Thymus (tissue), 14 donors: ENCODE measurements at places on chromosomes 2 and 18.

DNA sequence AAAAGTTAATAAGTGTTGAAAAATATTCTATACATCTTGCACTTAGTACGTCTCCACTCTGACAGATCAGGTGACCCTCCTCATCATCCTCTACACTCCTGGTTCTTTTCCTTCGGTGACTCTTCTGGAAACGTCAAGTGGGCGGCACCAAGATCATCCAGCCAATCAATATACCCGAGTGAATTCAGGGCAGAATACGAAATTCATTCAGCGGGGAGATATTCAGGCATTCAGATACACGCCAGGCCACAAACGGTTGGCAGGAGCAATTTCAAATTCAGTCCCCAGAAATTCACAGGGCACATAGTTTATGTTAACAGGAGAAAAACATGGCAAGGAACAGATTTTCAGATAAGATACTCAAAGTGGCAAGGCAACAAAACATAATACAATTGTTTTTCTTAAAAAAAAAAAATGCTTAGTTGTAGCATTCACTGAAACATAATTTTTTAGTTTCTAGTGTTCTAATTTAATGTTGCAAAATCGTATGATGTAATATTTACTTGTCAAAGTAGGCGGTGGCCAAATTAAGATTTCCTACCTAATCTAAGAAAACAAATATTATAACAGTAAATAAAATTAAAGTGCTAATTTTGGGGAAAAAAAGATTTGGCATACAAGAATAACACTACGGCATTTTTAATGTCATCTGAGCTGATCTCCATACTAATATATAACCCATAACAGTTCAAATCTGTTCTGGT is 4.2 kb downstream of the CLK1 start:
- DNase-seq, result no peak

DNA sequence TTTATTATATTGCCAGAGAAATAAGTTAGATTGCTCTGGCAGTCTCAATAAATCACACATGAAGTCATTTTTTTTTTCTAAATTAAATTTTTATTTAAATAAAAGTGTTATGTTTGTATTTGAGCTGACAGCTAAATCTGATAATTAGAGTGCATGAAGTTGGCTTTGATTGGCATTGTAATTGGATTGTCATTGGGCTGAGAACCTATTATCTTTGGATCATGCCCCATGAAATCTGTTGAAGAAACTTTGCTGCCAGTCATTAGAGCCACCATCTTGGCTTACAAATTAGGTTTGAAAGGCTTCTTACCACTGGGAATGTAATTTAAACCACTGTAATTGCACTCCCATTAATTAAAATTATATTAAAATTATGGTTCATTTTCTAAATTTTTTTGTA is 507.9 kb upstream of the FANCL start:
- DNase-seq, result no peak

- DNase-seq, result no peak
Measured at GRCh38 chr2:101357376-101357775, 29.9 kb downstream of the CREG2 start.

- no peak for DNase-seq
Measured at GRCh38 chr2:160920791-160921303, 239.4 kb upstream of the TANK start.

DNA sequence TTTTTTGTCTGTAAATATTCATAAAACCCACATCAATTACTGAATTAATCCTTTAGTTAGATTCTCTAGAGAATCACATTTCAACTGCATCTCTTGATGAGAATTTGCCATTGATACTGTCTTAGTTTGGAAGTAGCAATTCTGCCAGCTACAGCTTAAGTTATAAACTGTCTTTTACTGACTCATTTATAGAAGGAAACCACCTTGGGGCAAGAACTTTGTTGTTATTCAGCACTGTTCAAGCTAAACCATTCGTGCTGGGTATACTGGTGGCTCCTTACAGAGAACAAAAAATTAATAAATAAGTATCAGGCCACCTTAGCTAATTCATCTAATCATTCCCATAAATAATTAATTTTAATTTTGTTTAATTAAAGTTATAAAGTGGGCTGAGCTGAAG is 1082.6 kb upstream of the CELF4 start:
- DNase-seq, result no peak

DNA sequence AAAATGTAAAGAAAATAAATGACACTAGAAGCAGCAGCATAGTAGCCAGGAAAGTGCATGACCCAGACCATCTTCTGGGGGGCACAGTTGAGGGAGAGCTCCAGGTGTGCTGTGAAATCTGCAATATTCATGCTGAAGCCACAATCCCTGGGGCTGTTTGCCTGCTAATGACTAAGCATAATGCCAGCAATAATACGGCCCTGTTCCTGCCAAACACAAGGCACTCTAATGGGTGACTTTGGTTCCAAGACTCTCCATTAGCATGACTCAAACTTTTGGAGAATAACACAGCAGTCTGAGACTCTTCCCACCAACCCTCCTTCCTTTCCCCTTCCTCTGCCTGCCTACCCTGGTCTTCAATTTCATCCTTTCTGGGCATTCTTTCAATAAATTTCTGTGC is 77.9 kb upstream of the DOCK10 start:
- no peak for DNase-seq

- DNase-seq, result no peak
Measured at GRCh38 chr2:30963184-30963583, 155.9 kb upstream of the CAPN13 start.

DNA sequence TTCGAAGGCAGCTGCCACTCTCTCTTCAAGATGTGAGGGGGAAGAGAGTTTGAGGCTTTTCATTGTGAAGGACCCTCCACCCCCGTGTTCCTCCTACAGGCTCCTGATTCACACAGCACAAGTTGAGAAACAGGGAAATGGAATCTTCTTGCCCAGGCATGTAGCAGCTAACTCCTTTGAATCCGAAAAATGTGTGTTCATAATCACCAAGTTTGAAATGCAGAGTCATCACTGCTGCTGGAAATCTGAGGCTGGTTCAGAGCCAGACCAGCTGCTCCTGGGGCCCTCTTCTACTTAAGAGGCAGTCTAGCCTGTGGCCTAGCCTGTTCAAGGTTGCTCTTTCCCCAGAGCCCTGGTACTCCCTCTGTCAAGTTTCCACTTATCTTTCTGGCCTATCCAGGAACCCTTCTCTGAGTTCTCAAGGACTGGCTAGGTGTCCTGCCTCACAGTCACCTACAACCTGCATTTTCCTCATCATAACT is 166.4 kb downstream of the TMEM247 start:
- DNase-seq, result no peak

DNA sequence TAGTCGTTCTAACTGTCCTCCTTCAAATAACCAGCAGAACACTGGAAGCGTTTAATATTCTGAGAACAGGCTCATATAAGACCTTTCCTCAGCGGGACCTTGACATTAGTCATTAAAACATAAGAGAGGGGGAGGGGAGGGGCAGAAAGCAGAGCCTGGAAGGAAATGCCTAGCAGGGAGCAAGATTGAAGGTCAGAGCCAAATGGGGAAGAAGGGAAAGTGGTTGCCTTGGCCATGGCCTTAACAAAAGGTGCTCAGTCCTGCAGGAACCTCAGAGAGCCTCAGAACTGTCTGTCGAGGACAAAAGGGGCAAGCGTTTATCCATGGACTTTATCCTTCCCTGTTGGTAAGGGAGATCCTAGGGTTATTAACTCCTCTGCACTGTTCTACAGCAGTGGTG is 856 bp upstream of the PLA2R1 start:
- no peak for DNase-seq

DNA sequence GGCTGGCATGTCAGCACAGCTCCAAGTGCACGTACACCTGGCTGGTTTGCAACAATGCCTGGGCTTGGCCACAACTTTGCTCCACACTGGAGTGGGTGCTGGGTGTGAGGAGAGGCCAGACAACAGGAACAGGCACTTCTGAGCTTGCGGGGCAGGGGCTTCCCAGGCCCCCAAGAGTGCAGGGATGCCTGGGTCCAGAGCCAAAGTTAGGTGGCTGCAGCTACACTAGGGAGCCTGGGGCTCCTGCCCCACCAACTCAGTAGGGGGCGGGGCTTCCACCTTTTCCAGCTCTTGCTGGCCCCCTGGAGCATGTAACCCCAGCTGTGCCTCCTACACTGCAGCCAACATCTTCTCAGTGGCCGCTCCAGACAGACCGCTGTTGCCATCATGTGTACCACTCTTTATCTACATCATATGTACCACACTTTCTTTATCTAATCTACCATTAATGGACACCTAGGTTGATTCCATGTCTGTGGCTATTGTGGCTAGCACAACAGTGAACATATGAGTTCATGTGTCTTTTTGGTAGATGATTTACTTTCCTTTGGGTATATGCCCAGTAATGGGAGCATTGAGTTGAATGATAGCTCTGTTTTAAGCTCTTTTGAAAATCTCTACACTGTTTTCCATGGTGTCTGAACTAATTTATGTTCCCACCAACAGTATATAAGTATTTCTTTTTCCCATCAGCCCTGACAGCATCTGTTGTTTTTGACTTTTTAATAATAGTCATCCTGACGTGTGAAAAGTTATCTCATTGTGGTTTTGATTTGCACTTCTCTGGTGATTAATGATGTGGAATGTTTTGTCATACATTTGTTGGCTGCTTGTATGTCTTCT is 87.9 kb downstream of the ZNF804A start:
- DNase-seq, result no peak

DNA sequence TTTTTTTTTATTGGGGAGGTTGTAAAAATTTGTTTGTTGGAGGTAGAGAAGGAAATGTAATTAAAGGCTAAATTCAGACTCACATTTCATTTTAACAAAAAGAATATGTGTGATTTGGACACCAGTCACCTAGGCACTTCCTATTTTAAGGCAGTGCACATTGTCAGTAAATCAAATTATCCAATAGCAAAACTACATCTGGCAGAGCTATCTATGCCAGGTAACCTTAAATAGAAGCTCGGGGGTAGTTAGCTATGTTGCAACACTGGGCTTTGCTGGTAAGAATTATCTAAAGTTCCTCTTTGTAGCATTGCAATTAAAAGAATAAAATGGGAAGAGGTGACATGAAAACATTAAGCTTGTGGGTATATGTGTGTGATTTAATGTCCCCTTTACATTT is 1064.4 kb upstream of the ZEB2 start:
- no peak for DNase-seq

GRCh38 chr2:239594019-239594771 is 193.4 kb upstream of the HDAC4 start:
- no peak for DNase-seq

GRCh38 chr2:147989809-147990403 is 30.6 kb downstream of the ORC4 start:
- DNase-seq, result no peak

- no peak for DNase-seq
Measured at GRCh38 chr2:235467588-235467987, 26.3 kb upstream of the AGAP1 start.

- no peak for DNase-seq
Measured at GRCh38 chr2:241555711-241556110, 2.8 kb upstream of the BOK start.

- no peak for DNase-seq
Measured at GRCh38 chr2:180705122-180705521, 275.3 kb upstream of the UBE2E3 start.

DNA sequence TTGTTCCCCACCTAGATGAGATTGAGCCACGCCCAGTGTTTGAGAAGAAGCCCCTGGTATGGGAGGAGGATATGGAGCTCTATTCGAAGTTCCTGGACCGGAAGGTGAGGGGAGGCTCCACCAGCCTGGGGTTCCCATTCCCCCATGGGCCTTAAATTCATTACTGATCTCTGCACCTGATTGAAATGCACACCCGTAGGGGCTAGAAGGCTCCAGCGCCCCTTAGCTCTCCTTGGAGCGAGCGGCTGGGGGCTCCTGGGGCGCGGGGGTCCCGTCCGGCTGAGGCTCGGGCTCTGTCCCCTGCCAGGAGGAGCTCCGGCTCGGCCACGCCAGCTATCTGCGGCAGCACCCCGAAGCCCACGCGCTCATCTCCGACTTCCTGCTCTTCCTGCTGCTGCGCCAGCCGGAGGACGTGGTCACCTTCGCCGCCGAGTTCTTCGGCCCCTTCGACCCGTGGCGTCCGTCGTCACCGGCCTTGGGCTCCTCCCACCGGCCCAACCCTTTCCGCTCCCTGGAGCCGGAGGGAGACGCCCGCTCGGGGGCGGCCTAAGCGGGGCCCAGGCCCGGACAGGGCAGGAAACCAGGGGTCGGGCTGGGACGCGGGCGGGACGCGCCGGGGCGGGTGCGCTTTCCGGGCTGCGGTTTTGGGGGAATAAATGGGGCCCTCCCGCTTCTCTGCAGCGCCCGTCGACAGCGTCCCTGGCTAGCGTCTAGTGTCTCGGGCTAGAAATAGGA is 10.9 kb downstream of the CATIP start:
- DNase-seq, result peak; percentile 49

DNA sequence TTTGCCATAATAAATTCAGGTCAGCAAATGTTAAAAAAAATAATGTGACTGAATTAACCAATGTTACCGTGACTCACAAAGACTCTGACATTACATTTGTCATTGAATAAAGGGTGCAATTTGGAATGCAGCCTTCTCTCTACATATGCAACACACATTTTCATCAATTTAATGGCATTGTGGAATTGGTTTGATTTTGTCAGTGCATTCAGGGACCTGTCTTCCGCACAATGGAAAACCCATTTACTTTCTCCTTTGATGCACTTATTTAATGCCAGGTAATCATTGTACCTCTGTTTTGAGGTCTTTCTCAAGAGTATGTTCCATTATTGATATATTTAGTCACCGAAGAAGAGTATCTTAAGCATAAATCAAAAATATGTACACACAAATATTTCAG is 1099.3 kb downstream of the SOCS6 start:
- DNase-seq, result no peak

DNA sequence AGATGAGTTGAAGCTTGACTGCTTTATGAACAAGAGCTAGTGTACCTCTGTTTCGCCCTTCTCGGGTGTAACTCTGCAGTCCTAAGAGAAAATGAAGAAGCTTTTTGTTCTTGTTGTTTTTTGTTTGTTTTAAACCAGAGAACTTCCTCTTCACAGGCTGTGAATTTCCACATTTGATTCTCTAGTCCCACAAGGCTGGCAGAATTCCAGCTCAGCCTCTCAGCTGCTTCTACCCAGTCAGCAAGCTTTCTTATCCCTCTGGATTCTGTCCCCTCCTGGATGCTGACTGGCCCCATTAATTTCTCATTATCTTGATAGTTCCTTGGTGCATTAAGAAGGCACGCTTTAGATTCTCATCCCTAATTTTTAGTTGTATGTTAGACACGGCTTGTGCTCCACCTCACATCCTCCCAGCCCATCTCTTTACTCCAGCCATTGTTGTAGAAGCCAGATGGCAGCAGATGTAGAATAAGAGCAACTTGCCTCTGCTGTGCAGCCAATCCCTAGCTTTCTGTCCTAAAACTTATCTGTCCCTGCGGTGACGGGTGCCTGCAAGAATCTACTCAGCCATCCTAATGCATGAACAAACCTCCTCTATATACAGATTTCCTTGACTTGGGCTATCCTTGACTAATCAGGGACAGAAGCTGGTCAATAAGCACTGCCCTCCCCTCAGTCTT is 12.3 kb upstream of the RESP18 start:
- DNase-seq, result no peak

- DNase-seq, result no peak
Measured at GRCh38 chr2:134736167-134736880, 17.5 kb upstream of the TMEM163 start.
